ENCODE measurements at places on chromosomes 3 and 15.

DNA sequence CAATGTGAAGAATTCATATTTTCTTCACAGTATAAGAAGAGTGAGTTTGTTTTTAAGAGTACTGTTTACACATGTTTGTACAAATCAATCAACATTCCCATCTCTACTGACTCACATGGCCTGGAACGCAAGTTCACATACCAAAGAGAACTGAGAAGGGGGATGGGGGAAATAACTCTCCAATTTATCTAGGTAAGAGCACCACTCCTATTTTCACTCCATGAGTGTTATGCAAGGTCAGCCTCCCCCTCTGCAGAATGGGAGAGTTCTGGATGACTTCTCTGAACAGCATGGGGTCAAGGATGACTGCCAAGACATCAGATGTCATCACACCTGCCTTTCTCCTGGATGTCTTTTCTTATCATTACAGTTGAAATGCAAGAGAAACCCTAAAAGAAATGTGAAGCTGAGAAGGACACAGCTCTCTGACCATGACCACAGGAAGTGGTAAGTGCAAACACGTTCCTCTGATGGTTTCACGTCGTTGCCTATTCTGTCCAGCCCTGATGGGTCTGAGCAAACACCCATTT is 95.2 kb downstream of the SEMA6D start:
- peak; percentile 82 for DNase-seq

DNA sequence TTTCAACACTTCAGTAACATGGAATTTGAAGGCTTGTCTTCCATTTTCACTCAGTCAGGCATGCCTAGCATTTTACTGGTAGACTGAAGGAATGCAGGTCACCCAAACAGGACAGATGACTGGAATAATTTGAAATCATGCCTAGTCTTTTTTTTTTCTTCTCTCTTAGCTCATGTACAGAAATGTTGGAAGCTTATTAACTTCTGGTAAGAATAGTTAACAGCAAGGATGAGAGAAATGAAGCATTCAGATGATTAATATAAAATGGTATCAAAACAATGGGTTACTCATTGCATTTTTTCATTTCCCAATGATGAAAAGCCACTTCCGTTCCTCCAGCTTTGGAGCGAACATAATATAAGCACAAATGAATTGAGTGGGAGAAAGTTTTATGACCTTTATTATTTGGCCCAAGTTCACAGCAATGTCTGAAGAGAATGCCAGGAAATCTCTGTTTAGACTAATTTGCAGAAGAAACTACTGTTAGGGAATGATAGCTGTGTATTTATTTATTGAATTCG is 431.6 kb upstream of the RASGRP1 start:
- DNase-seq = no peak

DNA sequence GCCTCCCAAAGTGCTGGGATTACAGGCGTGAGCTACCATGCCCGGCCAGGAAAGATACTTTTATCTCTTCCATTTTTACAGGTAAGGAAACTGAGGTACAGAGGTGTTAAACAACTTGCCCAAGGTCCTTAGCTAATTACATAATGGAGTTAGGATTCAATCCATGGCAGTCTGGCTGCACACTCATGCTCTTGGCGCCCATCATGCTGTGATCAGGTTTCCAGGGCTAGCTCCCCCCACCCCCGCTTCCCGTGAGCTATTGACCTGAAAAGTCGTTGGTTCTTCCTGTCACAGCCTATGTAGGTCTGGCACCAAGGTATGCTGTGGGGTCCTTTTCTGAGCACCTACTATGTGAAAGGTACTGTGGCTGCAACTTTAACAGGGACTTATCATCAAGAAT is 55.9 kb upstream of the LARS2 start:
- DNase-seq = no peak

GRCh38 chr3:98432575-98432974 is 30.4 kb upstream of the OR5K1 start:
- DNase-seq = no peak

GRCh38 chr3:179852142-179852905 is 184.4 kb downstream of the PEX5L start:
- DNase-seq = peak; percentile 33

- no peak for DNase-seq
Measured at GRCh38 chr15:67142092-67142766, 76.8 kb downstream of the SMAD3 start.

- peak; percentile 73 for DNase-seq
Measured at GRCh38 chr15:52730173-52730572, 51.0 kb upstream of the ATOSA start.

DNA sequence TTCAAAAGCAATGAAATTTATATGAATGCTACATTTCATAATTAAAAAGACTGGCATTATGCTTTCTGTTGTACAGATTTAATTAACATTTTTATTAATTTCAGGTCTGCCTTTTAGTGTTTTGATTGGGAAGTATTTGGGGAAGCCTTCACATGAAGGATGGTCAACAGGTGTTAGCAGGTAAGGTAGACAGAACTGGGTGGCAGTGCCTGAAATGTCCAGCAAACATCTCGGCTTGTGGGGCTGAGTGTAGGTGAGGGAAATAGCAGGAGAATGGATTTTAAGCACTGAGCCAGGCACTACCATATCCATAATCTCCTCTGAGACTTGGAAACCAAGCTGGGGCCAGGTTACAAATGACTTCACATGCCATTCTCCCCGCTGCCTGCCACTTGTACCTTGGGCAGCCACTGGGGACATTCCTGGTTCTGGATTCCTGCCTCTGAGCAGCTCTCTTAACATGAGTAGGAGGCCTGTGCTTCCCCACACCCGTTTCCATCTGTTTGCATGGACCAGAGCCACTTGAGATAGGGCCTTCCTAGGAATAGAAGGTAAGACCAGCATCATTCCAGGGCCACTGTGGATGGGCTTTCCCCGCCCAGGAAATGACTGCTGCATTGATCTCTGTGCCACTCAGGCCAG is 125.9 kb upstream of the HES1 start:
- DNase-seq = no peak

DNA sequence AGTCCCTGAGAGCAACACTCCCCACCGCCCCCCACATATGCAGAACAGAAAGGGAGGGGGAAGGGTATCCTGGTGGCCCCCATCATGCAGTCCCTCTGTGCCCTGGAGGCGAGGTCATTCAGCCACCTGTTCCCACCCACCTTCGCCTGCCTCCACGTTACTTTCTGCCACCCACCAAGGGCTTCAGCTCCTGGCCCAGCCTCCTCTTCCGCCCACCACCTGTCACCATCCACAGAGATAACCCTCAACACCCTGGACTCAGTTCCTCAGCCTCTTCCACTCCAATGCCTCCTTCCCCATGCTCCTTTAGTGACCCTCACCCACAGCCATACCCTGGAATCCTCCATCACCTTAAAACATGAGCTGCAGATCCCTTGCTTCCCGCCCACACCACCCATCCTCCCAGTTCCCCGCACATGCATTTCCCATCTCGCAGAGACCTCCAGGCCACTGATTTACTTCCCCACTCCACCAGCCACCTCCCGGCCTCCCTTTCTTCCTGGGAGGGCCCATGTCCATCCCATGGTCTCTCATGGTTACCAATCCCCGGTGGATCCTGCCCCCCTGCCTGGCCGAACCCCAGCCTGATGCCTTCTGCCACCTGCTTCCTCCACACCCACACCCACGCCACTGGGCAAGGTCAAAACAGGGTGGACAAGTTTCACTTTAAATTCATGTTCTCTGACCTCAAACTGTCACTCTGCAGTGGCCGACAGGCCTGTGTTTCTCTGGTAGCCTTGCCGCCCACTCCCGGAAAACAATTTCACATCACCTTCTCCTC is 18.2 kb downstream of the HOMER2 start:
- no peak for DNase-seq

- no peak for DNase-seq
Measured at GRCh38 chr3:29977360-29977759, 629.0 kb upstream of the TGFBR2 start.

GRCh38 chr15:88428053-88428452 is 39.1 kb downstream of the MRPL46 start:
- DNase-seq = no peak

GRCh38 chr15:78317145-78317836 is 17.9 kb upstream of the SKIC8 start:
- no peak for DNase-seq

GRCh38 chr3:39784922-39785321 is 24.5 kb upstream of the MYRIP start:
- no peak for DNase-seq

DNA sequence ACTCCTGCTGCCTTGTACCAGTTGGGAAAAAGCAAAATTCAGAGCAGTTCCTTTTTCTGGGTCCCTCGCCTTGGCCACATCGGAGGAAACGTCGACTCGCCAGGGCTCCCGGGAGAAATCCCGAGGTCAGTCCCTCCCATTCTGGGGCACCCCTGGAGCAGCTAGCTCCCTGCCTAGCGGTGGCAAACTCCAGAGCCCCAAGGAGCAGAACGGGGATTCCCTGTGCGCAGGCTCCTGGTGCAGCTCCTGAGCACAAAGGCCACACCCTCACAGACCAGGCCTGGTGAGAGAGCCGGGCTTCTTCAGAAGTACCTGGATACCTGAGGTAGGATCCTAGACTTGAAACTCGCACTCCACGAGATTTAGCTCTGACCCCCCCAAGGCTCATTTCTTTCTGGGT is 2.6 kb downstream of the LRRC3B start:
- no peak for DNase-seq

- DNase-seq = no peak
Measured at GRCh38 chr3:65660000-65660598, 378.6 kb downstream of the MAGI1 start.

GRCh38 chr3:71308836-71309235 is 274.7 kb downstream of the FOXP1 start:
- DNase-seq = no peak

DNA sequence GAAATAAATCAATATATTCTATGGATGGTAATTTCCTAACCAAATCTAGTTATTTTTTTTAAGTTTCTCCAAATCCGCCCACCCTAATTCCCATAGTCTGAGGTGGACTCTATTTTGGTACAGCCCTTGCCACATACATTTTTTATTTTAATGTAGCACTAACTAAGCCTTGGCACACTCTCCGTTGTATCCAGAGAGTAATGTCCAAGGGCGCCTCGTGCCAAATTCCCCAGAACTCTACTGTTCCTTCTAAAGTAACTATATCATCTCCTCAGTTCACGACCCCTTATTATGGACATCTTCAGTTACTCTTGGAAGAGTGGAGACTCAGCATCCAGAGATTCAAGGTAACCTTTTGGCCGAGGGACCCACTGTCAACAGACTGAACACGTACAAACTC is 1.3 kb downstream of the VGLL3 start:
- no peak for DNase-seq

- no peak for DNase-seq
Measured at GRCh38 chr3:108098003-108098370, 7.2 kb upstream of the CD47 start.

DNA sequence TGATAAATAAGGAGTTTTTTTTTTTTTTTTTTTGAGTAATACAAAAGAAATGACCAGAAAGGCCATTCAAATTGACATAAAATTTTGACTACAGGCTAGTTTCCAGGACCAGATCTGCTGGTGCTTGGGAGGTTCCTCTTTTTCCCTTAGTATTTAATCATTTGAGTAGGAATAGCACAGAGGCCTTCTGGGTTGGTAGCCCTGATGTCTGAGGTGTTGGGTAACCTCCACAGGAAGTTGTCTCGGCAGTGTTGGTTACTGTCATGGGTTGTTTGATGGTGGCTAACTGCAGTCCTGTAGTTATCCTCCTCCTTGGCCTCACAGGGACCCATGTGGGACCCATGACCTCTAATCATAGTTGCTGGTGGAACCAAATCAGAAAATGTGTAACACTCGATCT is 91.1 kb downstream of the USP13 start:
- DNase-seq = no peak

GRCh38 chr15:77871852-77872371 is 205.6 kb downstream of the TBC1D2B start:
- DNase-seq = no peak

- peak; percentile 13 for DNase-seq
Measured at GRCh38 chr3:151890721-151891141, 17.3 kb downstream of the SUCNR1 start.

GRCh38 chr15:72197460-72198355 is at the start of gene GRAMD2A:
TSS of gene GRAMD2A (minus strand) at chr15:72197787.
- DNase-seq = peak; percentile 34

DNA sequence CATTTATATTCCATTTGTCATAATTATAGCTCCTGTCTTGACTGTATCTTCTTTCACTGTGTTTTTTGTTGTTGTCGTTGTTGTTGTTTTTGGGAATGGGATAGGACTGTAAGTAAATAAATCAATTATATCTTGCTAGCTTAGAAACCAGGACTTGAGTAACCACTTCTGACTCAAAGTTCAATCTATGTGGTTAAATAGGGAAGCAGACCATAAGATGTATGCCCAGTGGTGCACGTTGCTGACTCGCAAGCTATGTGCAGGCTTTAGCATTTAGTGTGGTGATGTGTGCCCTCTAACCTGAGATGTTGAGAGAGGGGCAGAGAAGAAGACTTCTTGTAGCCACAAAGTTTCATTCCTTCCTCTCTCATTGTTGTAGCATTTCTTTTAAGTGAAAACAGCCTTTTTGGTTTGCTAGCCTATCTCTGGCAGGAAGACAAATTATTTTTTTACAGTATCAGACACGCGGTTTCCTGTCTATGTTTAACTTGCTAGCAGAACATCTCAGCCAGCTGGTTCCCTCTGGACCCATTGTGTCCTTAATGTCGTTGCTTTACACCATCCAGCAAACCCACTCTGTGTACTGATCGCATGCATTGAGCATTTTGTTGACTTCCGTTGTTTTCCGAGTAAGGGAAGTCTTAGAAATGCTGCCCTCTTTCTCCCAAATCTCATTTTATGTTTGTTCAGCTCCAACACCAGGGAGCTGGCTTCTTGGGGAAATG is 52.1 kb downstream of the TGFBR2 start:
- peak; percentile 68 for DNase-seq

- peak; percentile 89 for DNase-seq
Measured at GRCh38 chr15:69760890-69761568, 308.4 kb downstream of the RPLP1 start.

DNA sequence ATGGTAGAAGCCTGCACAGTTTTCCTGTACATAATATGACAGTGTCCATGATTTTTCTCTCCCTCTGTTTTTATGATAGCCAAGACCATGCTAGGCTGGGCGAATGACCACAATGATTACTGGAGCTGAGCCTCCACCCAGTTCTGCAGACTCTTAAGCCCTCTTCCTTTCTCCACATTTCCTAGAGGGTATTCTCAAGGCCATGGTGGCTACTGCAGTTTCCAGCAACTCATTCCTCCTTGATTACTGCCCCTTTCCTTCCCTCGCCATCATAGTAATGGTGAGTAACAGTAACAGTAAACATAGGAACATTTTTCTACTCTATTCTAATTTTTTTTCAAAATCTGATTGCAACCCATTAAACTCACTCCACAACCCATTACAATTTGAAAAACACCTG is 20.2 kb downstream of the TNIK start:
- DNase-seq = no peak
